Brain pericyte (primary cell): ENCODE measurements at places on chromosomes 5 and 9.

- DNase-seq: no peak
Observed at GRCh38 chr5:485113-485945, 38.9 kb downstream of the SLC9A3 start.

DNA sequence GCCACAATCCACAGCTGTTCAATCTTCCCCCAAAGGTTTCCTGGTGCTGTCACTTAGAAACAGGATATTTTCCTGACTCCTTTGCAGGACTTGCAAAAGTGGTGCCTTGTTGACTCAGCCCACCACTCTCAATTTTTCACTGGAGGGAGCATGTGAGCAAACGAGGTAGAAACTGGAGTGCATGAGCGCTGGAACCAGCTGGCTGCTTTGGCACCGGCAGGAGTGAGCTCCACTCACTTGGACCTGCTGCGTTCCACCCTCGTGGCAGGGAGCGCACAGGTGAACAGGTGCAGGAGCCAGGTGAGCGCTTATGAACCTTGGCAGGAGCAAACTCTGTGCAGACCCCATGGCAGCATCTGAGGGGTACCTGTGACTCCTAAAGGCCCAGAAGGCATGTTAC, 364.1 kb upstream of the RORB start:
- no peak for DNase-seq

- DNase-seq: no peak
Observed at GRCh38 chr9:90882991-90883600, 81.5 kb downstream of the SYK start.

- no peak for DNase-seq
Observed at GRCh38 chr5:28954074-28954473, 1915.7 kb upstream of the CDH9 start.

DNA sequence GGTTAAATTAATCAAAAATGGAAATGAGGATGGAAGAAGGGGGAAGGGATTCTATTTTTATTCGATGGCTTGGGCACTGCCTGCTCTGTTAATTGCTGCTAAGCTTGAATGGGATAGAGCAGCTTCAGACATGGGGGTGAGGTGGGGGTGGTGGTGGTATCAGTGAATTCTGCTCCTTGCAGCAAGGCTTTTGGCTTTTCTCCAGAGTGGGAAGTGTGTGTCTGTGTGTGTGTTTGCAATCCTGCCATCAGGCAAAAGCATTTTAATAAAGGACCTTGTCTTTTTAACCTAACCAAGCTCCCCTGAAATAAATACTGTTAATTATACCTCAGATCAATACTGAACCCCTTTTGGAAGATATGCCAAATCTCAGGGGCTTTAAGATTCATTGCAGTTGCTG, 110.9 kb upstream of the GPR151 start:
- DNase-seq: no peak

DNA sequence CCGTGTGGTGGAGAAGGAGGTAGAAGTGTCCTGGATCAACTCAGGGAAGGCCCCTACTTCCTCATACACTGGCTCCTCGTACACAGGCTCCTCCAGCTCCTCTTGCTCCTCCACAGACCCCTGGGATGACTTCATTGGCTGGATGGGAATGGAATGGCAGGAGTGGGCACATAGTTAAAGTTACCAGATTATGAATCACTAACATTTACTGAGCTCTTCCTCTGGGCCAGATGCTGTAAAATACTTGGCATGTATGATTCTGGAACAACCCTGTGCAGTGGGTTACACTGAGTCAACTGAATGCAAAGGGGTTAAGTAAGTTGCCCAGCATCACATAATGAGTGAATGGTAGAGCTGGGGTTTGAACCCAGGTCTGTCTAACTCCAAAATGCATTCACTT, 3.1 kb upstream of the FCHSD1 start:
- no peak for DNase-seq

DNA sequence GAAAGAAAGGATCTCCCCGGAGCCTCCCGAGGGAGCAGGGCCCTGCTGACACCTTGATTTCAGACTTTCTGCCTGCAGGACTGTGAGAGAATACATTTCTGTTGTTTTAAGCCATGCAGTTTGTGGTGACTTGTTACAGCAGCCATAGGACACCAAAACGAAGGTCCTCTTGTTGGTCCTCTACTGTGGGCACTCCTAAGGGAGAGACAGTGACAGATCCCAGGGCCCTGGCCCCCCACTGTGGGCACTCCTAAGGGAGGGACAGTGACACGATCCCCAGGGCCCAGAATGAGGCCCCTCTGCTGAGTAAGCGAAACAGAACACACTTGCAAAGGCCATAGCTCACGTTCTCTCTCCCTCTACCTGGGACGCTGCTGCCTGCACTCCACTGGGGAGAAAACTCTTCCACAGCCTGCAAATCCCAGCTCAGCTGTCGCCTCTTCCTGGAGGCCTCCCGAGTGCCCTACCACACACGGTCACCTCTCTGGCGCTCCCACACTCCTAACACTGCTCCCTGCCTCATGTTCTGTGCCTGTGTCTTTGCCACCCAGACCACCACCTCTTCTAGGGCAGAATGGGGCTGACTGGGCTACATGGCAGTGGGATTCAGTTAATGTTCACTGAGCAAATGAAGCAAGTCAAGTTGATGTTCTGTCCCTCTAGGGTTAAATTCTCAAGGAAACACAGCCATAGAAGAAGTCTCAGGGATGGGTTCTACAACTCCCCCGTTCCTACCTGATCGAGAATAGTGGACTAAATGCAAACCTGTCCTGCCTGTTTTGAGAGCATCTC, 23.8 kb downstream of the ANKS6 start:
- no peak for DNase-seq

DNA sequence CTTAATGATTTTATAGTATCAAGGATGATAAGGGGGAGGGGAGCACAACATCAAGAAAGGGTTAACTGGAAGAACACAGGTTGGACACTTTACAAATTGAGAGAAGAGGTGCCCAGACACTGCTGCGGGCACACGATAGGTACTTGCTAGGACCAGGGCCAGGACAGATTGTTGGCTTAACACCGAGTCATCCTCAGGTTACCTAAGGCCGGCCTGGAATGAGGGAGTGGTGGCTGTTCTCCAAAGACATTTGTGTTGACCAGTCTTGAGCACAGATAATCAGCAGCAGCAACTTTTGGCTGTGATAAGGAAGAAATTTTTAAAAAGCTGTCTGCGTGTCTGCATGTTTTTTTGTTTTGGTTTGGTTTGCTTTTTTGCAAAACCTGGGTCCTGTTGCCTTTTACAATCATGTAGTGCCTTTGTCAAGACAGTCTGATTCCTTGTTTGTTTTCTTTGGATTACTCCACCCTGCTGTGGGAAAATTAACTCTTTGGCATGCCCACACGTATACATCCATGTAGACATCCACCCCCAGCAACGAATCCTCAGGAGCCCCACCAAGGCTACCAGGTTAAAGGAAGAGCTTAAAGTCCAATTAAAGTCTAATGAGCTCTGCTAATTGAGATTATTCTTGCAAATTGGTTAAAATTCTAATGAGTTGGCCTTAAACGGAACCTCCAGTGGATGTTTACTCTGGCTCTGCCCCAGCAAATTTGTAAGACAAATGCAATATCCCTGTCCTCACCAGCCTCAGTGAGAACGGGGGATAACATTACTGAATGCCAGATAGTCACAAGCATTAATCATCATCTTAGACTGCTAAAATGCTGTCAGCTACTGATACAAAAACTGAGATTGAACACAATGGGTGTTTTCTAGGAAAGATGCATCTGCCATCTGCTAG, 382.3 kb downstream of the ACTL7B start:
- peak; percentile 55 for DNase-seq

DNA sequence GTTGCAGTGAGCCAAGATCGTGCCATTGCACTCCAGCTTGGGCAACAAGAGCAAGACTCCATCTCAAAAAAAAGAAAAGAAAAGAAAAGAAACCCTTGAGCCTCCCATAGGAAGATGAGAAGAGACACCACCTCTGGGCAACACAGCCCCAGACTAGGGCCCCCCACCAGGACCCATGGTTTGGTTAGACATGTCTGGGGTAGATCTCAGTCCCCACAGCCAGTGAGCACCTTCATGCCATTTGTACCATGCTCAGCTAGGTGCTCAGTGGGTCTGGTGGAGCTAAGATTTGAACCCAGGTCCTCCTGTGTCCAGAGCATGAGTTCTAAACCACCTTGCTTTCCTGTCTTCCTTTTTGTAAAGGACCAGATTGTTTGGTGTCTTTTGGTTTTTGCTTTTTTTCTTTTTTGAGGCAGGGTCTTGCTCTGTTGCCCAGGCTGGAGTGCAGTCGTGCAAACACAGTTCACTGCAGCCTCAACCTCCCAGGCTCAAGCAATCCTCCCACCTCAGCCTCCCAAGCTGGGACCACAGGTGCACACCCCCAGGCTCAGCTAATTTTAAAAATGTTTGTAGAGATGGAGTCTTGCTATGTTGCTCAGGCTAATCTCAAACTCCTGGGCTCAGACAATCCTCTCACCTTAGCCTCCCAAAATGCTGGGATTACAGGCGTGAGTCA, 11.7 kb downstream of the OLFML2A start:
- DNase-seq: no peak

GRCh38 chr9:135671591-135672041, 8.5 kb downstream of the LCN9 start:
- no peak for DNase-seq

GRCh38 chr9:26170190-26170589, 491.9 kb upstream of the TUSC1 start:
- DNase-seq: no peak

- DNase-seq: no peak
Observed at GRCh38 chr5:15002173-15002572, 130.6 kb upstream of the ANKH start.

- DNase-seq: peak; percentile 27
Observed at GRCh38 chr9:132042324-132042723, 37.3 kb downstream of the MED27 start.

DNA sequence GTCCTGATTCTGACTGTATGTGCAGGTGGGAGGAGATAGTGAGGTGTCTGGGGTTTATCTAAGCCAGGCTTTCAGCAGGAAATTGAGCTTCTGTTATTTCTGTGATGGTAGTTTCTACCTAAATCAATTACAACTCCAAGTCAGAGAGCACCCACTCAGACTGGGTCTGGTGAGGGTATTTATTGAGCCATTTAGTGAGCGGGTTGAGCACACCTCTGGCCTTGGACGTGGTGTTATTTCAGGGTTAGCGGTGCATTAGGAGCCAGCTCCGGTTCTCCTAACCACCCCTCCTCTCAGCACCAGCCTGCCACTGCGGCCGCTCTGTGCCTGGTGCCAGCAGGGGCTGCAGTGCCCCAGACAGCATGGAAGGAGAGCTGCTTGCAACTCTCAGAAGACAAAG, 238.9 kb downstream of the CACNA1B start:
- no peak for DNase-seq

GRCh38 chr9:130518943-130519799, 60.2 kb upstream of the FUBP3 start:
- DNase-seq: no peak

- DNase-seq: no peak
Observed at GRCh38 chr9:121620325-121620673, 31.1 kb upstream of the DAB2IP start.

- no peak for DNase-seq
Observed at GRCh38 chr5:143400541-143401226, 2.8 kb downstream of the NR3C1 start.

DNA sequence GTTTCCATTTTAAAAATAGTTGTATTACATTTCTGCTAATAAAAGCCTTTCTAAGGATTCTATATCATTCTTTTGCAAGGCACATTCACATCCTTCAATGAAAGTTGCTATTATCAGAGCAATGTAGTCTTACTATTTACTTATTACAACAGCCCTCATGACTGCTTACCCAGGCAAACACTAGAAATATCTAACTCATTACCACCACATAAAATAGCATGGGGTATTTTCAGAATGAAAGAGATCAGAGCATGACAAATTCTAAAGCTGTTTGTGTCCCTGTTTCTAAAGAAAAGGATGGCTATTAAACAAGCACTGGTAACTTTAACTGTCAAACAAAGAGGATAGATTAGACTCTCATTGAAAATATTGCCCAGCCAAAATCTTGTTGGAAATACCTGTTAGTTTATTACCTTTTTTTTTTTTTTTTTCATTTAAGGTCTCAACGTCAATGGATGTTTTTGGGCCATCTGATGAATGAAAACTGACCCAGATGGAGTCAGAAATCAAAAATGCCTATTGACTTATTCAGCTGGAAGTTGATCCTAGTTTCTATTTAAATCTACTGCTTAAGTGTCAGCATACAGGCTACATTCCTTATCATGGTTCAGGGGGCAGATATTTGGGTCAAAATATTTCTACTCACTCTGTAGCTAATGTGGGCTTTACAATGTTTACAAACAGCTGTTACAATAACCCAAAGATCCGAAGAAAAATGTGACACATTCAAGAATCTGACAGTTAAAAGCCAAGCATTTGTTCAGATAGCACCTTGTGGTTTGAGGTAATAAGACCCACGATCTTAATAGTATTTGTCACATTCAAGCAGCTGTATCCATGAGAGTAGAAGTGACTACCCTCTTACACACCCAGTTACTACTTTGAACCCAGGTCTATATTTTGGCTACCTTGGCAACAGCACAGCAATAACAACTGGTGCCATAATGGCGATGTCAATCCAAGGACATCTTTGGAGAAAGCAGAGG, 554.8 kb upstream of the MEF2C start:
- DNase-seq: no peak

GRCh38 chr9:74887981-74888370, 255 bp upstream of the TRPM6 start:
- DNase-seq: no peak

DNA sequence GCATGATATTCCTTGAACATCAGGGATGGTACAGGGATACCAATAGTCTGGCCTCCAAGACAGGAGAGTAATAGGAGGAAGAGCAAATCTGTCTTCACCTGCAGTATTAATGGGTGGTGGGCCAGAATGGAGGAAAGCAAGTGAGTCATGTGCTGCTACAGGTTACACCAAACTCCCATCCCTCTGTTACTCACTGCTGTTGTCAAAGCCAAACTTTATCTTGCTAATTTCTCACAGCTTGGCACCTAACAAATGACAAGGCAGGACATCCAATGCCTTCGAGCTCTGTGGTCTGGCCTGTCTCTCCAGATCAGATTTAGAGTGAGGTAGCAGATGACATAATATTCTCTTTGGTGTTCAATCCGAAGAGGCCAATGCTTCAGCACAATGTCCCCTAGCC, 26.8 kb downstream of the PLAC8L1 start:
- no peak for DNase-seq

DNA sequence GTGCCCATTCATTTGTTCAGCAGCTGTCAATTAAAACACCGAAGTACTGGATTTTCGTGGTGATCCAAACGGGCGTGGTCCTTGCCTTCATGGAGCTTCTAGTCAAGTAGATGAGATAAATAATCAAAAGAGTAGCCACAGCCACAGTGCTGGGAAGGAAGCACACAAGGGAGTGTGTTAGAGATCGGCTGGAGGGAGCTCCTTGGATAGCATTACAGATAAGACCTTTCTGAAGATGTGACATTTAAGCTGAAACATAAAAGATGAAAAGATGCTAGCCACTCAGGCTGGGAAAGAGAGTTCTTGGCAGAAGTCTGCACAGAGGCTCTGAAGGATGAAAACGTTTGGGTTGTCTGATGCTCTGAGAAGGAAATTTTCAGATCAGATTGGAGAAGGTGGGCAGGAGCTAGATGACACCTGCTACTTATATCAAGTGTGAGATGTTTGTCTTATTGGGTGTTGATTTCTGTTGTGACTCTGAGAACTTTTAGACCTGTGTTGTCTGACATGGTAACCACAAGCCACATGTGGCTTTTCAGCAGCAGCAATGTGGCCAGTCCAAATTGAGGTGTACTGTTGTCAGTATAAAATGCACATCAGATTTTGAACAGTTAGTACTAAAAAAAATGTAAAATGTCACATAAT, 123.9 kb downstream of the TLE4 start:
- no peak for DNase-seq

GRCh38 chr9:133485531-133486260, 6.8 kb upstream of the SLC2A6 start:
- no peak for DNase-seq
